Esophagus mucosa (tissue), 1 donor: ENCODE measurements at places on chromosomes 16 and 17.

DNA sequence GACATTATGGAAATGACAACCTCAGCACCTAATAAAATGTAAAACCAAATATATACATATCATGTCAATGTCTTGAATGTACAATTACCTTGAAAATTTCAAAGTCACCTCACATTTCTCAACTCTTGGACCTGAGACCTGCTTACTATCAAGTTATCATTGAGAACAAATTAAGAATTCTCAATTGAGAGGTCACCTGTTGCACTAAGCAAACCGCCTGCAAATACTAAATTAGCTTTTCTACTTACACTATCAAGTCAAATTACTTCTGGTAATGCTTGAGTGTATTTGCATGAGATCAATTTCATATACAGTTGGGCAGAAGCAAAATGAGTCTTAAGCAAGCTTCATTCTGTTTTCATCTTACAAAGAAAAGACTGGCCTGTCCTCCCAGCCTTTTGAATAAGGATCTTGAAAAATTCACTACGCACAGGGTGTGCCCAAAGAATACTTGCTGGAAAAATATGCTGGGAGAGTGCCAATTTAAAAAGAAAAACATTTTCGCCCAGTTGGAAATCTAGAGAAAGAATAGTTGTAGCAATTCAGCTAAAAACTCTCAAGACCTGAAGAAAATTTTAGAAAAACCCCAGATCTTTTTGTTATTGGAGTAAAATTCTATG lies 35.7 kb downstream of the KANSL1 start:
- peak; percentile 17 for ATAC-seq

DNA sequence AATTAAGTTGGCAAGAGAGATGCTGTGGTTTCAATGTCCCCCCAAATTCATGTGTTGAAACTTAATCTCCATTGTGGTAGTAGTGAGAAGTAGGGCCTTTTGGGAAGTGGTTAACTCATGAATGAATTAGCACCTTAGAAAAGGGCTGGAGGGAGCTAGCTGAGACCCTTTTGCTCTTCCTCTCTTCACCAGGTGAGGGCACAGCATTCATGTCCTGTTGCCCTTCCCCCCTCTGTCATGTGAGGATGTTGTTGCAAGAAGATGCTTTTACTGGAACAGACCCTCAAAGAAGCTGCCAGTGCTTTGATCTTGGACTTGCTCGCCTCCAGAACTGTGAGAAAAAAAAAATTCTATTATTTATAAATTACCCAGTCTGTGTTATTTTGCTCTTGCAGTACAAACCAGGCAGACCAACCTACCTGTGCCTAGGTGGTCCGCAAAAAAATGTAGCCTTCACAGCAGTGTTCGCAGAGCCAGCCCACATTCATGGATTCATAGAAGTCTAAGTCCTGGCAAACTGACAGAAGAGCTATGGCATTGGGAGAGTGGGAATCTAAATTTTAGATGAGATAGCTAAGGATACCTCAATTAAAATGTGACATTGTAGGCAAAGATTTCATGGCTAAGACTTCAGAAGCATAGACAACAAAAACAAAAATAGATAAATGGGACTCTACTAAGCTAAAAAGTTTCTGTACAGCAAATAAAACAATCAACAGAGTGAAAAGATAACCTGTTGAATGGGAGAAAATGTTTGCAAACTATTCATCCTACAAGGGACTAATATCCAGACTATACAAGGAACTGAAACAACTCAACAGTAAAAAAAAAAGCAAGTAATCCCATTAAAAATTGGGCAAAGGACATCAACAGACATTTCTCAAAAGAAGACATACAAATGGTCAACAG lies 32.0 kb upstream of the ABCA5 start:
- ATAC-seq, result no peak

- no peak for ATAC-seq
These were observed 7.0 kb upstream of the ARHGAP23 start for GRCh38 chr17:38421171-38421841.

GRCh38 chr17:15469260-15469659 lies 1.8 kb upstream of the CDRT4 start:
- ATAC-seq, result no peak

GRCh38 chr16:35574454-35575431 lies 2115.3 kb downstream of the TP53TG3F start:
- ATAC-seq, result no peak

- ATAC-seq, result no peak
These were observed 51.6 kb downstream of the NUP93 start for GRCh38 chr16:56781528-56781961.

- no peak for ATAC-seq
These were observed 139.0 kb downstream of the DNAH9 start for GRCh38 chr17:11737313-11737679.

DNA sequence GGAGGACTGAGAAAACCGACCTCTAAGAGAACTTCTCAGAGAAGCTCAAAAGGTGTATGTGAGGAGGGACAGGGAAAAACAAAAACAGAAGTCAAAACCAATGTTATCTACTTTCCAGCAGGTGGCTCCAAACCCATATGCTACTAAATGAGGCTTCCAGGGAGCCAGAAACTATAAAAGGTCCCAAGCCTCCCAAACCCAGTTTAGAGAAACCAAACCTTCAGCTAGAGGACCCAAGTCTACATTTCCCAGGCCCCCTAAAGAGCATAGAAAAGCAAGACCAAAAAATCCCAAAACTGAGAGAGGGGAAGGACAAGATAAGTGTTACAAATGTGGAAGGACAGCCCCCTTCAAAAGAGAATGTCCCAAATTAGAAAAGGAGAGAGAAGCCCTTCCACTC lies 3.7 kb downstream of the HPR start:
- peak; percentile 47 for ATAC-seq

DNA sequence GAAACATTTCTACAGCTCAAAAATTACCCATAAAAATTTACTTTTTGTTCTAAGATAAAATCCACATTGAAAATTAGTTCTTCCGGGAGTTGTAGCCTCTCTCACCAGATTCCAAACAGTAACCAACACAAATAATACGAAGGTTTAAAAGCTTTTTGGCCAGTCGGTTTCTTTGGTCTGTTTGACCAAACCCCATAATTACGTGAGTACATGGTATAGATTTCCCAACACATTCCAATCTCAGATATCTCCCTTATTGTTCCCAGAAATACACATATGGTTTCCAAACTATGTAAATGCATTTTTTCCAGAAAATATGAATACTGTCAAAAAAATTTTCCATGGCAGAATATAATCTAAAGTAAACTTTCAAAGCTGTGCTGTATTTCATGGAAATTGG lies 722.0 kb downstream of the KCNJ2 start:
- ATAC-seq, result no peak

- no peak for ATAC-seq
These were observed at the start of gene SLC22A31 for GRCh38 chr16:89200124-89200849. Gene SLC22A31, minus strand, starts transcription at chr16:89200537. Its CDS starts 36 bp downstream, at chr16:89200501.

DNA sequence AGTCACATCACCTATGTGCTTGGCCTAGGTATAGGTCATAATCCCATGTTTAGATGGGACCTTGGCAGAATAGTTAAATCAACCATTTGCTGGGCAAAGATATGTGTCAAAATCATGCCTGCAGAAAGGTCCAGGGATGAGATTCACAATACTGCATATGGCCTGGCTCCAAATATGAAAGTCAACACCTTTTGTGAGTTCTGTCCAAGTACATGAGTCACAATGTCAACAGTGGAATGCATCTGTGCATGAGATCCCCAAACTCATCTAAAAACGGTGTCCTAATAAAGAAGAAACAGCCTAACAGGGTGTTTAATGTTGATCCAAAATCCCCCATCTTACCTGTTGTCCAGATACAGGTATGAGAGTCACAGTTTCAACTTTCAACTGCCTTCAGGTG lies 1847.5 kb downstream of the TP53TG3F start:
- peak; percentile 59 for ATAC-seq

DNA sequence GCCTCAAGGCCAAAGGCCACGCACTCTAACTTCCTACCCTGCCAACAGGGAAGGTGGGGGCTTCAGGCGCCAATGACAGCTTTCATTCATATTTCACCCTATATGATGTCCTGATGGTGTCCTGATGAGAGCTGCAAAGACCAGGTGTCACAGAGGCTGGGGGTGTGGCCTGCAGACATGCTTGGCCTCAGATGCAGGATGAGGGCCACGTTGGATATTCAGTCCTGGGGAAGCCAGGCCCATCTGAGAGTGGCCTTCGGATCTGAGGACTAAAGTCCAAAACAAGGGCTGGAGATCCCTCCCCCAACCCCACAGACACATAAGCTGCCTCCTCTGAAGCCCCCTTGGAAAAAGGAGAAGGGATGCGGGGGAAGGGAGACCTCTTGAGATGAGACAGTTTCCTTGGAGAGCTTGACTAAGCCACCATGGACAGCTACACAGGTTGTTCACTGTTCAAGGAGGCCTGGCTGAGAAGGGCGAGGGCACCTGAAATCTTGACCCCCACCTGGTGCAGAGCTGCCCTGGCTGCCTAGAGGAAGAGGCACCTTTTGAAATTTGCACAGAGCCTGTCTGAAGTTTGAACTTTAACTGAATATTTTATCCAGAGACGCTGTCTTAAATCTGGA lies 24.3 kb upstream of the GSG1L start:
- ATAC-seq, result no peak

DNA sequence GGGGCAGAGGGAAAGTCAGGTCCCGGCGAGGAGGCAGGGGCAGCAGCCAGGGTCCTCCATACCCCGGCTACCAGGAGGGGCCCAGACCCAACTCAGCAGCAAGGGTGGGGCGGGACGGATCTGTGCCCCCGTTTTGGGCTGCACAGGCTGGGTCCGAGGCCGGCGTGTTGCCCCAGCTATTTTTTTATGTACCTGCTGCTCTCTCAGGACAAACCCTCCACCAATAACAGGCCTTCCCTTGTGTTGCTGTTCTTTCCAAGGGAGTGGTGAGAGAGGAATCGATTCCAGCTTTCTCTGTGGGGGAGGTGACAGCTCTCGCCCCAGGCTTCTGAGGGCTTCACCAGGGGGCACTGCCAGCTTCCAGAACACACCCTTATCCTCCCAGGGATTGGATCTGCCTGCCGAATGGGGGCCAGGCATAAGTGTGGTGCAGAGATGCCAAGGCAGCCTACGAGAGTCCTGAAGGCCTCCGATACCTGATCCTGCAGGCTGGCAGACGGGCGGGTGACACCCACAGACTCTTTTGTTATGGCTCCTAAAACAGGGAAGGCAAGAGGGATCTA lies 22.3 kb downstream of the RTN4RL1 start:
- ATAC-seq, result no peak

GRCh38 chr17:6574687-6575595 lies 18.6 kb upstream of the PITPNM3 start:
- ATAC-seq, result peak; percentile 50

DNA sequence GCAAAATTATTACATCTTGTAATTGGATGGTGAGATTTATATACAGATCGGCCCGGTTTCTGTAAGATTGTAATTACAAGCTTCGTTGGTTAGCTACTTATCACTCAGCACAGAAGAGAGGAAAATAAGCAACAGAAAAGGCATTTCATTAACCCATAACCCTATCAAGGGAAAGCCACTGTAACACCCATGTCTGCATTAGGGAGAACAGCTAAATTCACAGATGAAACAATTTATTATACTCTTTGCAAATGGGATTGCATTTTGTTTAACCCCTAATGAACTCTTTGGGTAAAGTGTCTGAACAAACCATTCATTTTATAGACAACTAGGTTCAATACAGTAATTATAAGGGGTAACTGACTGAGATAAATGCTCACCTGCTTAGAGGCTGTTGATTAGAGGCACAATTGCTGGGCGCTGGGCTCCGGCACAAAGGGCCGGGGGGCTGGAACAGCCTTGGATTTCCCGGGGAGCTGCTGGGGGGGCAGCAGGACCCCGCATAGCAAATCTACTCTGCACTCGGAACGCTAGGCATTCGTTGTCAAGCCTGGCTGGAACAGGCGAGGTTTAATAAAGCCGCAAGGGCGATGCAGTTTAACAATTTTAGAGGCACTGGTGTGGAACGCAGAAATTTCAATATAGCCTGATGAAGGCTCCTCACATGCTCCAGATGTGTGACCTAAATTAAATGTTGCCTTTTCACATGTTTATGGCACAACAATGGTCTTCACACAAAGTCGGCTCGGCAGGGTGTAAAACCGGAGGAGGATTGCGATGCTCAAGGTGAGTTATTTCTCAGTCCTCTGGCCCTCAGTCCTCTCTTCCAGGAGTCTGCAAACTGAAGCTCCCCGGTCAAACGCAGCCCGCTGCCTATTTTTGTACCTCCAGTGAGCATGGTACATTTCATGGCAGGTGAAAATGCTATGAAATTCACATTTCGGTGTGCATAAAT lies 134.0 kb upstream of the IRX6 start:
- no peak for ATAC-seq
